ENCODE measurements at places on chromosomes 12 and 14. TPM values are rescaled to one million over a fixed set of nuclear protein-coding genes. Genes with fewer than 3 reads are reported as not detected.

DNA sequence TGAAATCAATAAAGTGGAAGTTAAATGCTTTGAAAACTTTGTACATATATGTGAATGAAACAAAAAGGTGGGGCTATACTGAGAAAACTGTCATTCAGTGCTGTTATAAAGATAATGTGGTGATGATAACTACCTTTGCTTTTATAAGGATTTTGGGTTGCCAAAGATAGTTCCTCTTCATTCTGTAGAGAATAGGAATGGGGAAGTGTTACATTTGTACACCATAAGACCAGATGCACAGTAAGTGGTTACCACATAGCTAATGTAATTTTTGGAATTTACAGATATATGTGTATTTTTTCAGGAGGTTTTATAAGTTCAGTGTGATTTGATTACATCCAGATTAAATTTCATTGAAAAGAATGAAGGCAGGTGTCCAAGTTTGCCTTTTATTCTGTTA, 18.1 kb downstream of the RAB21 start:
- no peak for DNase-seq

GRCh38 chr14:100106250-100107112, 41.3 kb downstream of the EVL start:
- DNase-seq: no peak

- DNase-seq: no peak
Observed at GRCh38 chr12:63795032-63795687, 15.5 kb downstream of the RXYLT1 start.

Gene LTA4H
- 76.2 TPM for total RNA-seq

Gene TAS2R20
- 1.8 TPM for total RNA-seq

Gene SLC22A17
- total RNA-seq: 7.3 TPM

All from glomerular endothelial cell (primary cell).